H7 (cell line): ENCODE measurements at places on chromosomes 11 and 22.

GRCh38 chr22:49748514-49748913, 79.2 kb downstream of the BRD1 start:
- DNase-seq, result no peak

GRCh38 chr22:45310977-45311531, 1.3 kb downstream of the FAM118A start:
- DNase-seq, result no peak

DNA sequence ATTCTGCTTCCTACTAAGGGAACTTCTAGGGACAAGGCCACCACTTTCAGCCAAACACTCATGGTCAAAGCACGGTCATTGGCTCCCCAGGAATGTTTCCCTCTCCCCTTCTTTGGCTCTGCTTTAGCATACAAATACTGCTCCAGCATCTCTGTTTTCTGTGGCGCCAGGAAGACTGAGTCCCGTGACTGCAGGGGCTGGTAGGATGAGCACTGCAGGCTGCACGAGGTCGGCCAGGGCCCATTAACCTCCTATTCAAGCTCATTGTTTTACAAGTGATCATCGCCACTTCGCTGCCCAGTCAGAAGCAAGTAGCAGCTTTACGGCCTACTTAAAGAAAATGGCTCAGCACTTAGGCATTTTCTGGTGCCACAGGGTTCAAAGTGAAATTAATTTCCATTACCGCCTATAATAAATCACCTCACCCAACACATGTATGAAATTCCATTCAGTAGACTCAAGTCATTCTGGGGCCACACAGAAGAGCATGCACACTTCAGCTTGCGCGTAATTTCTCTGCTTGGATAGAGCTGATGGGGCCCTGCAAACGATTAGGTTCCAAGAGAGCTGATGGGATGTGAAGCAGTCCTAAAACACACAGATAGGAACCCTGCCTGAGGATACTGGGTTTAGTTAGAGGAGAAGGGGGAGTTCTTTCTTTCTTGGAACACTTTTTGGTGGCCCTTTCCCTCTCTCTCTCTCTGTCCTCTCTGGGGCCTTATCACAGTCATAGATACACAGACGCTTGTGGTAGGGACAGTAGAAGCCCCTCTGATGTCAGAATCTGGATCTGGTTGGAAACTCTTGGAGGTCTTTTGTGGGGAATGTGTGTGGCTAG, 173.7 kb downstream of the KIF18A start:
- peak; percentile 20 for DNase-seq

DNA sequence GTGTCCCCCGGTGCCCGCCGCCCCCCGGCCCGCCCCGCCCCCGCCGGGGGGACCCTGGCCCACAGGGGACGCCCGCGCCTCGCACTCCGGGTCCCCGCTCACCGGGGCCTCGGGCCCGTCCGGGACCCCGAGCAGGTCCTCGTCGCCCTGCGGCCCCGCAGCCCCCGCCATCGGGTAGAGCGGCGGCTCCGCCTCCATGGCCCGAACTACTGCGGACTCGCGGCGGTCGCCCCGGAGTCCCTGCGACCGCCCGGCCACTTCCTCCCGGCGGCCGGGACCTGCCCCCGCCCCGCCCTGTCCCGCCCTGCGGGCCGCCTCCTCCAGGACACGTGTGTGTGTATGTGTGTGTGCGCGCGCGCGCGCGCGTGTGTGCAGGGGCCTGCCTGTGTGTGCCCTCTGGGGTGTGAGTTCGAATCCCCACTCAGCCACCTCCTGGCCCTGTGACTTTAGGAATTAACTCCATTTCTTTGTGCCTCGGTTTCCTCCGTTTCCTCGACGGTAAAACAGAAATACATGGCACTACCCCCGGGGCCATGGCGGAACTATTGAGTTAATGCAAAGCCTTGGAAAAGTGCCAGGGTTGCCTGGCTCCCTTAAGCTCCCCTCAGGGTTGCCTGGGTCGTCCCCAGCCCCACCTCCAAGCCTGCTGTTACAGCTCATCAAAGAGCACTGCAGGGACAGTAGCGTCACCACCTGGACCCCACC, at the start of gene UNC93B1:
UNC93B1 (minus strand) TSS at position 252 of the 705 bp plus-strand sequence; CDS start at position 198, 54 bp downstream.
- peak; percentile 93 for DNase-seq

- no peak for DNase-seq
Measured at GRCh38 chr11:105203569-105204240, 64.1 kb upstream of the CARD18 start.

GRCh38 chr11:44992774-44993173, 42.1 kb upstream of the TP53I11 start:
- no peak for DNase-seq
